Keratinocyte (primary cell): ENCODE measurements at places on chromosomes 3 and 15. TPM values are rescaled to one million over a fixed set of nuclear protein-coding genes. Genes with fewer than 3 reads are reported as not detected.

DNA sequence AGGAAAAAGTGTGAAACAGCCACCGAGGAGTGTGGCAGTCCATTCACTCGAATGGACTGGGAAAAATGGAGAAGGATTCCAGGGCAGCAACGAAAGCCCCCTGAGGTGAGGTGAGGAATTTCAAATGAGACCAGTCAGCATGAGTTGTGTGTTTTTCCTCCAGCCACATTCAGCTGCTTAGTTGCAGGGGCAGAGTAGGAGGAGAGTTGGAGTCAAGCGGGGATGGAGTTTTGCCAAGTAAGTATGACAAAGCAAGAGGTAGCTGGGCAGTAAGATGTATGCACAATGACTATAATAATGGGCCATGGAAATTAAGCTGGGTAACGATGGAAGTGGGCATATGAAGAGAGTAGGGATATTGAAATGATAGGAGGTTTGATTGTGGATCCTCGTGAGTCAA lies 64.4 kb downstream of the CCDC54 start:
- H3K4me3 ChIP-seq: no peak overlapping the region
- no peak for DNase-seq
- H3K27me3 ChIP-seq: no peaks in the 10 kb centered on the region
- no peak overlapping the region for H3K27ac ChIP-seq
- H3K4me1 ChIP-seq: no peaks in the 10 kb centered on the region
- no peaks in the 10 kb centered on the region for H3K36me3 ChIP-seq

DNA sequence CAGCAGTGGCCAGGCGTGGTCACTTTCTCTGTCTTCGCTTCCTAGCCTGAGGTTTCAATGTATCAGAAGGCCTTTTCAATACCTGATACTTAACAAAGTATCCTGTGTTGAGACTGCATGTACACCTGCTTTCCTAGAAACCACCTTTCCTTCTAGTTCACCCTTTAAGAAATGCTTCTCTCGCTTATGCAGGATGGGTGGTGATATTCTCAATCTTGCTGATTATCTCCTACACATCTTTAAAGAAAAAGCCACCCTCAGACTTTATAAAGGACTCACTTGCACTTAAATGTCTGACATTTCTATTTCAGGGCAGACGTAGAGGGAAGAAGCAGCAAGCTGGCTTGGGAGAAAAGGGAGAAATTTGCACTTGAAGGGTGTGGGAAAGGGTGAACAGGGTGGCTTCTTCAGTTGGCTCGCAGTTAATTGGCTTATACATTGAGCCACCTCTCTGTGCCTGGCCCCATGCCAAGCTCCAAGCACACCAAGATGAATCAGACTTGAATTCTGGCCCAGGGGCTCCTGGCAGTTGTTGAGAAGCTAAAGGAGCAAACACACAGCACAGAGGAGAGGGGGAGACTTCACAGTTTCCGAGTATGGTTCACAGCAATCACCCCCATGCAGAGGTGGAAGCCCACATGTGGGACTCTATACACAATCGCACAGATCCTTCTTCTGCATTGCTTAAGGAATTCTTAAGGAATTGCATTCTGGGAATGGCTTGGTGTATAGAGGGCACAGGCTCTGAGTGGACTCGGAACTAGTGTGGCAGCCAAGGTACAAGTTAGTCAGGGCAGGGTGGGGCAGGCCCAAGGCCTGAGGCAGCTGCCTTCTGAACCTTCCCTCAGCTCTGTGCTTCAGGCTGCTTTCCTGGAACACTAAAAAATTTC lies 1.3 kb downstream of the ARL6IP5 start:
- H3K4me1 ChIP-seq: peaks cover 82% of the 10 kb centered on the region
- H3K27ac ChIP-seq: peak overlapping the region; percentile 94
- DNase-seq: peak; percentile 80
- H3K4me3 ChIP-seq: peak overlapping the region; percentile 90

- H3K4me3 ChIP-seq: no peak overlapping the region
- no peaks in the 10 kb centered on the region for H3K36me3 ChIP-seq
- no peaks in the 10 kb centered on the region for H3K27me3 ChIP-seq
- no peak overlapping the region for H3K27ac ChIP-seq
- H3K4me1 ChIP-seq: no peaks in the 10 kb centered on the region
Measured at GRCh38 chr3:130411320-130411719, 65.8 kb downstream of the COL6A5 start.

The DZIP1L gene
- 1.3 to 1.9 TPM (median 1.7 TPM) in 3 replicates for polyA plus RNA-seq

The DPPA2 gene
- polyA plus RNA-seq: not detected in 3 replicates
